Stimulated activated CD4-positive, alpha-beta T cell treated with anti-CD3 and anti-CD28 coated beads, Interleukin-2, amount 100 ng/mL, for 24 hours (primary cell): ENCODE measurements at places on chromosomes 3 and 15.

DNA sequence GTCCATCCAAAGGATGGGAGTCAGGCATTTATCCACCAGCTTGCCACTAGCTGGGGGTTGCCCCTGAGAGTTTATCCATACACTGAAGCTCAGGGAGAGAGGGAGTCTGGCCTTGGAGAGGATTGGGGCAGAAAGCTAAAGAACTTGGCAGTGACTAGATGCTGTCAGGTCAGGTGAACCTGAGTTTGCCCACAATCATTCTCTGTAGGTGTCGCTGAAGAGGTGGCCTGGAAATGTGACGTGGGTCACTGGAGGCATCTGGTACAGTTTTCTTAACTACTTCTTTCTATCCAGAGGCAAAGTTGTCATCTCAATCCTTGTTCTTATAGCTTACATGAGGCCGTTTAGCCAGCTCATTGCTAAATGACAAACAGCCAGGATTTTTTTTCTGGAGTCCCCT is 298.0 kb upstream of the CTNNB1 start:
- no peak for DNase-seq

DNA sequence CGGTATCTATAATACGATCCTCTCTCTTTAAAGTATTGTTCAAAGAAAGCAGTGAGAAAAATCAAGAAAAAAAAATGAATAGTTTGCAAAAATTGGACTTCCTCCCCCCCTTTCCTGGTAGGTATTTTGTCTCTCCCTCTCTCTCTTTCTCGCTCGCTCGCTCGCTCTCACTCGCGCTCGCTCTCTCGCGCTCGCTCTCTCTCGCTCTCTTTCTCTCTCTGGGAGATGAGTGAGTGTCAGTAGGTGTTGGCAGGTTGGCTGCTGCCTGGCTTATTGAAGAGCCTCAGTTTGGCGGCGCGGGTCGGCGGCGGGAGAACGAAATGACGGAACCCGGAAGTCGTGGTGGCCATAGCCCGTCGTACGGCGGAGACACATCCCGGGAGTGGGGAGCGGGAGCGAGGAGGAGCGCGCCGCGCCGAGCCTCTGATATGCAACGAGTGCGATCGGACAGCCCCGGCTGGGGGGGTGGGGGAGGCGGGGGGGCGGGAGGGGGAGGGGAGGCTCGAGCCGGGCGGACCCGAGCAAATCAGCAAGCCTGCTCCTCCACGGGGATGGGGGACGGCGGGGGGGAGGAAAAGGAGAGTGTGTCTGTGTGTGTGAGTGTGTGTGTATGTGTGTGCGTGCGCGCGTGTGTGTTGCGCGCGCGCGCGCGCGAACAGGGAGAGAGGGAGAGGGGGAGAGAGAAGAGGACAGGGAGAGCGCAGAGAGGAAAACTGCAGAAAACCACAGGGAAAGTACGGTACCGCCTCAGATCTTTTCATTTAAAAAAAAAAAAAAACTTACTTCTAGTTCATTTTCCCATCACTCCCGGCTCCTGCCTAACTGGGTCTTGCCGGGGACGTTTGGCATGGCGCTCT is at the start of gene MEIS2:
Gene MEIS2 (minus strand): TSS at position 441 of the 857 bp plus-strand sequence. CDS start 1,083 bp downstream, outside the sequence.
- DNase-seq: peak; percentile 64

DNA sequence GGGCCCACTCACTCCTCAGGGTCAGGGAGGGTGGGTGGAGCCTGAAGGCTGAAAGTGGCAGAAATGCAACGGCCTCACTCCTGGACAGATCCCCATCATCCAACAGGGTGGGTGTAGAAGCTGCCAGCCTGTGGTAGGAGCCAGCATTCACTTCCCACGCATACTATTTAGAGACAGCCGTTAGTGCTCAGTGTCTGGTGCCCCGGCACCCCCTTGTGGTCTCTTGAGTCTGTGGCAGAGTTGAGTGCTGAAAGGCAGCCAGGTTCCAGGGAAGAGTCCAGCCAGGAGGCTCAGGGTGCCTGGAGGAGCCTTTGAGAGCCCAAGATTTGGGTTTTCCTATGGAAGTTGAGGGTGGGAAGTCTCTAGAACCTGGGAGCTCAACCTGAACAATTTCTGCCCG is 2.1 kb upstream of the GNAT1 start:
- DNase-seq: peak; percentile 38

DNA sequence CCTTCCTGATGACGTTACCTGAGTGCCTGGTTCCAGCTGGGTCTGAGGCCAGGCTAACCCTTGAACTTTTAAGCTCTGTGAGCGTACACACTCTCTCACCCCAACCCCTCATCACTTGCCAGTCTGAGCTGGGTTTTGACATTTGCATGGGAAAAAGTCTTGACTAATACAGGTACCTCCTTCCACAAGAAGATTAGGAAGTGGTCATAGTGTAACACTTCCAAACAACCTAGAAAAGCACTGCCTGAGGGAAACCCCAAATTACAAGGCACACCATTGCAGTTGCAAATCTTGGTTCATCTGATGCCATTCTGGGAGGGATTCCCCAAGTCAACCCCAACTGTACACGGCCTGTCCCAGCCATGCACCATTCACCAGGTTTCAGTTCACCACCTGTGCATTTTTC is 499.8 kb downstream of the FOXP1 start:
- DNase-seq: peak; percentile 51

- peak; percentile 6 for DNase-seq
Measured at GRCh38 chr3:4994823-4995499, 15.7 kb downstream of the BHLHE40 start.

- no peak for DNase-seq
Measured at GRCh38 chr3:4664412-4664811, 171.3 kb downstream of the ITPR1 start.

DNA sequence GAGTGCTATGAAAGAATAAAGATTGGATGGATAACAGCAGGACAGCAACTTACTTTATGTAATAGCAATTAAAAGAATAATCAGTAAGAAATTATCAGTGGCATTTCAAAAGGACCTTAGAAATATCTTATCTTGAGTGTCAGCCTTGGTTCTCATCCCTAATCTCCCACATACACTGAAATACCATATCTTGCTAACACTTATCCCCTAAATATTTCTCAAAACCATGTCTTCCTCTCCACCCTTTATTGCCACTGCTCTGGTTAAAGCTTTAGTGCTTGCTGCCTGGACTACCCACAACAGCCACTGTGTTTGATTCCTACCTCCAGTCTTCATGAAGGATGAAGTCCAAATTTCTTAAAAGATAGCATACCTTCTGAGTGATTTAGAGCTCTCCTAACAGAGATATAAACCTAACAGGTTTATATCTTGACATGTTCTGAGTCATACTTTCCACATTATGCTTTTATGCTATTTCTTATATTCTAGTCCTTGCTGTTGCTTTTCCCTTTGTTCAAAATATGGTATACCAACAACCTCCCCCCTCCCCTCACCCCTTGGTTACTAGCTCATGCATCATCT is 202.8 kb downstream of the RSRC1 start:
- DNase-seq: no peak

DNA sequence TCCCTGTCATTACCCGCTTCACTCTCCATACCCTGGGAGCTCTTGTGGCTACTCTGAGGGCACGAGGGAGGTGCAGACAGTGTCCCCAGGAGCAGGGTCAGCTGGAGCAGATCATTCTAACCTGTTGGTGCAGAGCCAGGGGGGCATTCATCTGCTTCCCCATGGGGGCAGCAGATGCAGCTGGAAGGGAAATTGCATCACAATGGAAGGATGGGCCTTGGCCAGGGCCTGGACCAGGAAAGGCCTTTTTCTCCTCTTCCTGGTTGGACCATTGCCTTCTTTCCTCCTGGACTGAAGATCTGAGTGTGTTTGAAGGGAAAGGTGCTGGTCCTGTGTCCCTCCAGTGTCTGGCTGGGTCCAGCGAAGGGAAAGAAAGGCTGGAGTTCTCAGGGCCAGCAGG is 55.7 kb downstream of the EPHB1 start:
- no peak for DNase-seq

- DNase-seq: no peak
Measured at GRCh38 chr15:44542596-44542995, 5.6 kb downstream of the EIF3J start.

DNA sequence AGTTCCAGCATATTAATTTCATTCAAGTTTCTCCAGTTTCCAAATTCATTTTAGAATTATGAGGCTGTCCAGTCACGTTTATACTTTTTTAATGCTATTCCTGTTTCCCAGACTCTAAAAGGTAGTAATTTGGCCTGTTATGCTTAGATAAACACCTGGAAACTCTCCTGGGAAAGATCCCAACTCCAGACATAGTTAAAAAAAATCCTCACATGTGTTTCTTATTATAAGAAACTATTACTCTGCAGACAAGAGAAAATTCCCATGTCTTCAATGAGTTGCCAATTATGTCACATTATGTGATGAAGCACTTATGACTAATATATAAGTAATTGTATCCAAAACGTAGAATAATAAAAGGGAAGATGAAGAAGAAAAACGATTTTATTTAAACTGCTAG is 137.1 kb upstream of the TMC3 start:
- DNase-seq: no peak

- DNase-seq: no peak
Measured at GRCh38 chr15:87626860-87627259, 629.7 kb downstream of the NTRK3 start.
